Stimulated activated CD4-positive, alpha-beta T cell treated with anti-CD3 and anti-CD28 coated beads, Interleukin-4, amount 100 ng/mL, for 48 hours (primary cell): ENCODE measurements at places on chromosomes 2 and 18.

DNA sequence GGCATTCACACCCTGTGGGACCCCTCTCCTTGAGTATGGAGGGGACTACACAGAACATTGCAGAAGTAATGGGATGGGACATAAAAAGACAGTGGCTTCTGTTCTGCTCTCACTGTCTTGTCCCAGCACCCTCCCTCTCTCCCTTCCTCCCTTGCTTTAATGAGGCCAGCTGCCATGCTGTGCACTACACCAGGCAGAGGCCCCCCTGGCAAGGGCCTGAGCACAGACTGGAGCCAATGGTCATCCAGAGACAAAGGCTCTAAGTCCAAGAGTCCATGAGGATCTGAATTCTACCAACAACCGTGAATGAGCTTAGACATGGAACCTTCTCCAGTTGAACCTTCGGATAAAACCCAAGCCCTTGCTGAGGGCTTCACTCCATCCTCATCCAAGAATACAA is 263.0 kb downstream of the NDUFA10 start:
- no peak for DNase-seq

- no peak for DNase-seq
Measured at GRCh38 chr2:33839791-33840190, 240.7 kb upstream of the FAM98A start.

DNA sequence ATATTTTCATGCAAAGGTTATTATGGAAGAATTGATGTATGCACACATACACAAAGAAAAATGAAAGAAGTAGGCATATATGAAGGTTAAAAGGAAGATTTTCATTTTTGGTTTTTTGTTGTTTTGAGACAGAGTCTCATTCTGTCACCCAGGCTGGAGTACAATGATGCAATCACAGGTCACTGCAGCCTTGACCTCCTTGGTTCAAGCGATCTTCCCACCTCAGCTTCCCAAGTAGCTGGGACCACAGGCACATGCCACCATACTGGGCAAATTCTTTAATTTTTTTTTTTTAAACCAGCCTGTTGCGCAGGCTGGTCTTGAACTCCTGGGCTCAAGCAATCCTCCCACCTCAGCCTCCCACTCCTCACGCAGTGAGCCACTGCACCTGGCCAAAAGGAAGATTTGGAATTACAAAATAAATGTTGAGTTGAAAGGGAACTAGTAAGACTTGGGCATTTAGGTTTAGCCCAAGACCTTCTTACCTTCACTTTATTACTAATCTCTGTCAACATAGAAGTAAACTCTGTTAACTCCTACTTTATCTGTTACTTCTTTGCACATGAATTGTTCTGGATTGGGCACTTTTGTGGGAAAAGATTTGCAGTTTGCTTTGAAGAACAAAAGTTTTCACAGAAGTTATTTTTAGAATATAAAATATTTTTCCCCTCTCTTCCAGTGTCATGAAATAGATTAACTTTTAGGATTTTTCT is 31.7 kb upstream of the NBEAL1 start:
- DNase-seq, result no peak

- no peak for DNase-seq
Measured at GRCh38 chr2:147433822-147434221, 411.0 kb upstream of the ACVR2A start.

- no peak for DNase-seq
Measured at GRCh38 chr2:161134547-161135518, 25.4 kb upstream of the TANK start.

DNA sequence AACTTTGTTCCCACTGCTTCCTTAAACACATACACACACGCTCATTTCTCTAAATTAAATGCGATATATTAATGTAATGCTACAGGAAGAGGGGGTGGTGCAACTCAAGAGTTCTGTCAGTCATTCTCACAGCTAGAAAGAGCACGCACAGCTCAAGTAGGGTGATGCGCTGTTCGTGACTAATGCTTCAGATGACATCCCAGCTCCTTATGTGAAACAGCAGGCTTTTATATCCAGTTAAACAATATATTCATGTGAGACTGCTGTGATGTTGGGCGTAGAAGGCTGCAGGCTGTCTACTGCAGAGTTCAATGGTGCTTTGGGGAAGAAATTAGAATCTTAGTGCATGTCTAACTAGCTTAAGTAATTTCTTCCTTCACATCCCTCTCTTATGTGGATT is 912.6 kb upstream of the FSHR start:
- DNase-seq, result no peak

DNA sequence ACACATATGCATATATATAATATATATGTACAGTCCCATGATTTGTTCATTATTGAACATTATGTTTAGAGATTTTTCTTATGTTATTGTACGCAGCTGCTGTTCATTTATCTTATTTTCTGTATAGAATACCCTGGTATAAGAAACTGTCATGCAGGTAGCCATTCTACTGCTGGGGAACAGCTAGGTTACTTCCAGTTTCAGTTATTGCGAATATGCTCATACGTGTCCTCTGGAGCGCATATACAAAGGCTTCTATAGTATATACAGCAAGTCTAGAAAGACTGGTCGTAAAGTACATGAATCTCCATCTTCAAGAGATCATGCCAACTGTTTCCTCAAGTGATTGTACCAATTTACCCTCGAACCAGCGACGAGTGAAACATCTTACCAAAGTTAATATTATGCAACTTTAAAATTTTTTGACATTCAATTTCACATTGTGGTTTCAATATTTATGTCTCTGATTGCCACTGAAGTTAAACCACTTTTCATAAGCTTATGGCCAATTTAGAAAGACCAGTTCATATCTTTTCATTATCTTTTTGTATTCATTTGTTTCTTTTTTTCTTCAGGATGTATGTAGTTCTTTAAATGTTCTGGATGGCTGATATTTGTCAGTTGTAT is 53.5 kb downstream of the RDH14 start:
- DNase-seq, result no peak

- DNase-seq, result no peak
Measured at GRCh38 chr2:230296917-230297316, 30.1 kb upstream of the SP140L start.

DNA sequence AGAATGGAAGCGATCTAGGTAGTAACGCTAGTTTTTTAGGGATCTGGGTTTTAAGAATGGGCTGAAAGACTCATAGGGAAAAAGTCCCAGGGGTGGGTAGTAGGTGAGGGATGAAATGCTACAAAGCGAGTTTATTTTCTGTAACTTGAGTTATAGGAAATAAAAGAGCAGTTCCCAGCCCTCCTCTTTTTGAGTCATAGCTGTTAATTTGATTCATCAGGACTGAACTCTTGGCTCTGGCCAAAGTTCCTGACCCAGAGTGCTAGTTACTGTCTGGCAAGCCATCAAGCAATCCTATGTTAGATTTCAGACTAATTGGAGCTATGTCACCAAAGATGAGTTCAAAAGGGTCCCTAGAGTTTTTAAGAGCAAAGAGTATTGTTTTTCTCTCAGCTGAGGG is 17.4 kb upstream of the NOSTRIN start:
- no peak for DNase-seq

DNA sequence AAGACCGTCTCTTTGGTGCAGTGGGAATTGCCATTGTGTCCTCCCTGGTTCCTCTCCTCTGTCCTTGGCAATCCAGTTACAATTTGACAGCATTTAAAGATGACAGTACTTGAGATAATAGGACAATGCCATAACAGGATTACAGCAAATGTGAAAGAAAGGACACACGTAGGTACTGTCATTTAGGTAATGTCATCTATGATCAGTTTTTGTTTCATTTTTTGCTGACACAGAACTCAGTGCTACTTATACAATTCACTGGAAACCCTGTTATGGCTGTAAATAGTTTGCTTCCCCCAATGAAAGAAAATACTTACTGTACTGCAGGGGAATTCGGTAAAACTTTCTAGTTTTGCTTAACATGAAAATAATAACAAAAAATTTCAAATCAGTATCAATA is 65.2 kb downstream of the BCL11A start:
- no peak for DNase-seq

DNA sequence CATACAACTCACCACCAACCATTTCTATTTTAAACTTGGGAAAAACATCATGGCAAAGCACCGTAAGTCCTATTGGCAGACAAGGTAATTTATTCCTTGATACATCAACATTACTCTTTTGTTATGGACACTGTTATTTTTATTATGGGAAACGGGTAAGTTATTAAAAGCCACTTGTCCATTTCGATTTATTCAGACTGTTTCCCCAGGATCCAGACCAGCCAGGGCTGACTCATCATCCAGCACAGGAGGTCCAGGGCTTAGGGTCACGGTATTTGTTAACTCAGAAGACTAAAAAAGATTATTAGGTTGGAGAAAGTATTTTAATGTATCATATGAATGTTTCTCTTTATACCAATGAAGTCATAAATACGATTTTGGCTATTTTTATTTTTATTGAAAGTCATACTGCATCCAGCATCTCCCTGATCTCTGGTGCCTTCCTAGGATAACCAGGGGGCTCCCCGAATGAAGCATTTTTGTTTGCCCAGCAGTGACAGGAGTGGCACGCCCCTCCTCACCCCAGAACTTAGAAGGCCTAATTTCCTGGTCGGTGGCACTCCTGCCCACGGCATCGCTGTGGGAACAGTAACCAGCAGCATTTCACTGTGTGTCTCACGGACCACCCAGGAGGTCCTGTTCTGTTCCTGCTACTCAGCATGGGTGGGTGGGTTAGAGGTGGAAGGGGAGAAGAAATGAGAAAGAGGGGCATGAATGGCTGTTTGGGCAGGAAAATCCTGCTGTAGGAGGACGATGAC is 446.1 kb downstream of the EIPR1 start:
- DNase-seq, result no peak

- DNase-seq, result no peak
Measured at GRCh38 chr2:81084101-81084500, 779.5 kb upstream of the LRRTM1 start.

GRCh38 chr2:7951001-7951400 is 730.9 kb upstream of the ID2 start:
- no peak for DNase-seq

GRCh38 chr2:64262071-64262470 is 117.9 kb upstream of the PELI1 start:
- no peak for DNase-seq

GRCh38 chr2:176789751-176790150 is 422.8 kb upstream of the HNRNPA3 start:
- DNase-seq, result no peak

DNA sequence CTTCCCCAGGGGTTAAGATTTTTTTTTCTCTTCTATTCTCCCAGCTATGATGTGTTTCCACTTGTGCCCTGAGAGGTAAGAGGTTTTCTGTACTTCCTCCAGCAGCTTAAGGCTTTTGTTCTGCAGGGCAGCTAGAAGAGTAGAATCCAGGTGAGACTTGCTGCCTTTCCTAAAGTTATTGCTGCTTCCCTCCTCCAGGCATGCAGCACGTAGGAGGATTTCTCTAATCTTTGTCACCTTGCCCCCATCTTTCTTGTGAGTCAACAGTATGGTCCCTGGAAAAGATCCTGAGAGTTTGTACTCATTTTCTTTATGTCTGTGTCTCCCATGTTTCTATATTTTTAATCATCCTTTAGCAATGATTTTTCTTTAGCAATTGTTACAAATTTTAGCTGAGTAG is 462.2 kb downstream of the SETBP1 start:
- DNase-seq, result no peak

DNA sequence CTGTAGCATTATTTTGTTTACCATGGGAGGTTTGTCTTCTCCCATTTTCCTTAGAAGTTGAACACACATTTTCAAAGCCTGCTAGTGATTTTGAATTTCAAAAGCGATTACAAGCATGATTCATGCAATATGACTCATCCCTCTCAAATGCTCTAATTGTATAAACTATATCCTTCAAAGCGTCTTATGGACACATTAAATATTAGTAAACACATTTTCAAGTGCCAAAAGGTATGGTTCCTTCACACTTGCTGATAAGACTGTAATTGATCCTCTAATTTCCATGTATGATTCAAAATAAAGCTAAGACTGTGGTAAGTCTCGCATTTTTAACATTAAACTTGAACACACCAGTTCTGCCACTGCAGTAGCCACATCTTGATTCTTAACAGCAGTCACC is 512.9 kb downstream of the LRRTM4 start:
- DNase-seq, result no peak

DNA sequence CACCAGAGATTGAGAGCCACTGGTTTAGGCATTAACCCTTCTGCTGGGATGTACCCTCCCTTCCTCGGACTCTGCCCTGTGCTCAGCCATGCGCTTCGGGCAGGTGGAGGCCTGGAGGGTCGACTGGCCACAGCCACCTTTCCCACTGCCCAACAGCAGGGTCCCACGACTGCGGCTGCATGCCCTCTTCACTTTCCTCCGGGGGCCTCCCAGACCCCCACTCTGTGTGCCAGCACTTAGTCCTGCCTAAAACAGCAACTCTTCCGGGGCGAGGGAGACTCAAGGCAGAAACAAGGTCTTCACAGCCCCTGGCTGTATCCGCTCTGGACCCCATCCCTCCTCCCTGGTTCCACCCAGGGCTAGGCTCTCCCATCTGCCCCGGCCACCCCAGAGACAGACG is 31.3 kb upstream of the BIN1 start:
- no peak for DNase-seq

GRCh38 chr2:121722479-121722878 is 14.2 kb downstream of the NIFK start:
- peak; percentile 45 for DNase-seq

- DNase-seq, result no peak
Measured at GRCh38 chr2:82344670-82345069, 2040.1 kb upstream of the LRRTM1 start.
